ENCODE measurements at places on chromosomes 4 and X.

- no peak for DNase-seq
These were observed 53.9 kb upstream of the TENM3 start for GRCh38 chr4:182189103-182189878.

DNA sequence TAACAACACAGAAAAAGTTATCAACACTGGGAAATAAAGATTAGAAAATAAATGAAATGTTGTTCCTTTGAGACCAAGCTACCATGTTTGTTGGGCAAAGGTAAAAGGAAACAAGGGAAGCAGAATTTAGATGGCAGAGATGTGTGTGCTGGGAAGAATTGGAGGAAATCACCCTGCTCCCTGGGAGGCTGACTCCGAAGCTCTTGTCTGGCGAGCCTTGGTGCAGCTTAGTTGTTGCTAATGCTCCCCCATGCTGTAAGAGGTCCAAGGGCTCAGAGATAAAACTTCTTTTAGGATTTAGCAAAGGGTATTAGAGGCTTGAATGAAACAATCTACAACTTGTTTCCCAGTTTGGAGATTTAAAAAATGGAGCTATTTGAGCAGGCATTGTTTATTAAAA lies 123.8 kb upstream of the DDIT4L start:
- DNase-seq, result no peak

DNA sequence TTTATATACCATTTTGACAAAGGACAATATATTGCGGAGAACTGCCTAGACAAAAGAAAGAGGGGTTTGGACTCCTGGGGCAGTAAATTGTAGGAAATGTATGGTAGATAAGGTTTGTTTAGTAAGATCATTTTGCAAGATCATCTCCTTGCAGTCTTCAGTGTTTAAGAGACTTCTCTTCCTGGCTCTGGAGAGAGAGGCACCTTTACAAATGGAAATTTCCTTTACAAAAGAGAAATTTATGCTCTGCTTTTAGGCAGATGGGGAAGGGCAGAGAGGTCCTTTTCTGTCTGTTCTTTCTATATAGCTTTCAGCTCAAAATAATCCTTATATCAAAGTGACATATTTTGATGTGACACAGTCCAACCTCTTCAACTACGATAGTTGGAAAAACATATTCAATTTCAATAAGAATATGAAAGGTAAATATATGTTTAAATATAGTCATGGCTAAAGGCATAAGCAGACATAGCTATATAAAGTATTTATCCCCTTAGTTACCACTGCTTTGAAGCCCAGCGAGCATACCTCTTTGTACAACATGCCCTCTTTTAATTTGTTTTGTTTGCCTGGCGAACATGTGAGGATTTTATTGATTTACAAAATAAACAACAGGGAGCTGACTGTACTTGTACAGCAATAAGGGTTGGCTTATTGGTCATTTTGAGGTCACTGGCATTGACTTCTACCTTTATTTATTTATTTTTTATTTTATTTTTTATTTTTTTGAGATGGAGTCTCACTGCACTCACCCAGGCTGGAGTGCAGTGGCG lies 65.2 kb downstream of the TRIM2 start:
- no peak for DNase-seq

DNA sequence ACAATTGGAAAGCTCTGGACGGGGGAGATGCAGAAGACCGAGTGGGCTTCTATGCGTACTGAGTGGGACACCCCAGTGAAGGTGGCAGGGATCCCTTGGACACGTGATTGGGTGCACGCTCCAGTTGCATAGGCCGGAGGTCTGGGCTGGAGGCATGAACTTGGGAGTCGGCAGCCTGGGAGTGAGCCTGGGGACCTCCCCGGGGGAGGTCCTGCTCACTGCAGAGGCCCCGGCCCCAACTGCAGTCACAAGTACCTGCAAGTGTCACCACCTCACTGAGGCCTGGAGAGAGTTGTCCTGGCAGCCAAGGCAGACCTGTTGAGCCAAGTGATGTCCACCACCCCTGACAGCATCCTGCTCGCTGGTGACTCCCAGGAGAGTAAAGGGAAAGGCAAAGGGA lies 49.3 kb upstream of the HMX1 start:
- DNase-seq, result no peak

DNA sequence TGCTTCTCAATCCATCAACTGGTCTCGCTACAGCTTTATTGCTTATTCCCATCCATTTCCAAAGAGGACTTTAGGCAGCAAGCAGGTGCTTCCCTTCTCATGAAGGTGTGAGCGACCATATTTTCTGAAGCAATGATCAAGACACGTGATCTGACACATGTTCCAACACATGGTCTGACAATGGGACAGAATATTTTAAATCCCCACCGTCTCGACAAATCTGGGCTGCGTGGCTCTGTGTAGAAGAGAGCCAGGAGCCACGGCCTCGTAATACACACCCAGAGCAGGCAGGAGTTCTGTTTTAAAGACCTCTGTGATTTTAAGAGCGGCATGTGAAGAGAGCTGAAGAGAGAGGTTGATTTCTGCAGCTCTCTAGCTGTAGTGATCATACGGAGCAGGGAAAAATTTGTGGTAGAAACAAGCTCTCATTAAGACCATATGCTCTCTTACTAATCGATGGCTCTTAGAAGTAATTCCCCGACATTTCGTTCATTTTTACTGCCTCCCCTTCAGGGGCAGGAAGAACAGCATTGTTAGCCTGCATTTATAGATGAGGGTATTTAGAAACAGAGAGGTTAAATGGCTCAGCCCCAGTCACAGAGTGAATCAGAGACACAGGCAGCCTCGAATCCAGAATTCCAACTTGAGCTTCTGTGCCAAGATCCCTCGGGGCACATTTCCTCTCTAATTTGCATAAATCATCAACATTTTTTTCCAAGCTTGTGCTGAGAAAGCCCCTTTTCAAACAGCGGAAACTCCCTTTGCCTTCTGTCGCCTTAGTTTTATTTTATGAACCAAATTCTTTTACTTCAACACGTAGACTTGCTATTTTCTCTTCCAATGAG lies 91.0 kb upstream of the BCOR start:
- DNase-seq, result peak; percentile 91

DNA sequence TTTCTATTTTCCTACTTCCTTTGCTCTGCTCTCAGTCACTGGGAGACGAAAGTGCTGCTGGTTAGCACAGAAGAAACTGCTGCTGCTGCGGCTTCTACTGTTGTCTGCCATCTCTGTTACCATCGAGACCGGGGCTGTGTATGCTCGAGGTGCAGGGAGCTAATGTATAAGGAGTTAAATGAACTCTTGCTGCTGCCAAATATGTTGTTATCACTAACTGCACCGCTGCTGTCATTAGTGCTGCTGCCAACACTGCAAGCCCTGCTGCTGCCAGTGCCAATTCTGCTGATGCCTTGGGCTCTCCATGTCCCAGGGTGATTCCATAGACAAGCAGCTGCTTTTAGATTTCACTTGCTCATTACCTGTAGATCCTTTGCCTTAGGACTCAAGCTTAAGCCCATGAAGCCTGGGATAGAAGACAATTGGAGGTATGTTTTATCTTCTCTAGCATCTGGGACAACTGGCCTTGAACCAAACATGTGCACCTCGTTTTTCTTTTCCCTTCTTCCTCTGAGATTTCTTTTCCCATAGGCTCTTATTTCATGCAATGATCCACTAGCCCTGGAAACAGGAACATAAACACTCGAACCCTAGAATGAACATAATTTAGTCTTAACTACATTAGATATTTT lies 107.8 kb downstream of the CCSER1 start:
- no peak for DNase-seq

DNA sequence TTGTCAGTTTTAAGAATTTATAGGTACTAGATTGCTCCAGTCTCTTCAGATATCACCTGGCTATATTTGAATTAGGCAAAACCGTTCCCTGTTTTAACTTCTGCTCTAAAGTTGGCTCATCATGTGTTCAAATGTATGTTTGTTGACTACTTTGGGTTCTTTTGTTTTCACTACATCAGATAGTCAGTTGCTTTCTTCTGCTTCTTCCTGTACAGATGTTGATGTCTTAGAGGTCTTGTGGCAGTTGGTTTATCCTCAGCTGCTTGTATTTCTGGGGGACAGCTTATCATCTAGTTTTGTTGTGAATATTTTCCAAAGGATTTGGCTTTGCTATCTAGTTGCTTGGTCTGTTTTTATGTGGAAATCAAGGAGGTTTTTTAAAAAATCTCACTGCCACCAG lies 28.0 kb downstream of the TBC1D19 start:
- no peak for DNase-seq

DNA sequence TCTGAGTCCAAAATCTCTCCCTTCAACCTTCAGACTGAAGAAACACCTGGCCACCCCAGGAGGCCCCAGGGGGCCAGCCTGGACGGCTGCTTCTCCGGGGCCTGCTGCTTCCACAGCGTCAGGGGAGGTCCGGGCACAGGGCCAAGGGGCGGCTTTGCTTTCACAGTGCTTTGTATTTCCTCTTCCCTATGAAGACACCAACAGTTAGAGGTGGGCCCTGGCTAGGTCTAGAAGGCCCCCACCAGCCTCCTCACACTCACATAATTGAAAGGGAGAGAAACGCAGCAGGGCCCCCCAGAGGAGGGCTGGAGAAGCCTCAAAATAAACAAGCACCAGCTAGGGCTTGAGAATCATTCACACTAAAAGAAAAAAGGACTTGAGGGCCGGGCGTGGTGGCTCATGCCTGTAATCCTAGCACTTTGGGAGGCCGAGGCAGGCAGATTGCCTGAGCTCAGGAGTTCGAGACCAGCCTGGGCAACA lies 17.8 kb downstream of the SCD5 start:
- peak; percentile 50 for DNase-seq

DNA sequence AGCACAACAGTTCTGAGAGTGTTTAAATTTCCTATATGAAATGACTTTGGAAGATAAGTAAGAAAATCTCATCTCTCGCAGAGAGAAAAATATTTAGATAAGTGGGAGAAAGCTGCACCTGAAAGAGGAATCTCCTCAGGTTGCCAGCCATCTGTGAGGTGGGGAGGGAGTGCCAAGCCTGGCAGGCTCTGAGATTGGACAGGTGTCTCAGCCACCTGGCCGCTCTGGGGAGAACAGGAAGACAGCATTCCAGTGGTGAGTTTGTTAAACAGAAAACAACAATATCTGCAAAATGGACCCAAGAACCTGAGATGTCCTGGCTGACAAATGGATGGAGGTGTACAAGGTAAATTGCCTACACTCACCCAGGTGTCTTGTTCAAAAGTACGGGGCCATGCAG lies 31.3 kb downstream of the EMCN start:
- DNase-seq, result no peak

- no peak for DNase-seq
These were observed 131.8 kb upstream of the VCX start for GRCh38 chrX:7711167-7711566.

DNA sequence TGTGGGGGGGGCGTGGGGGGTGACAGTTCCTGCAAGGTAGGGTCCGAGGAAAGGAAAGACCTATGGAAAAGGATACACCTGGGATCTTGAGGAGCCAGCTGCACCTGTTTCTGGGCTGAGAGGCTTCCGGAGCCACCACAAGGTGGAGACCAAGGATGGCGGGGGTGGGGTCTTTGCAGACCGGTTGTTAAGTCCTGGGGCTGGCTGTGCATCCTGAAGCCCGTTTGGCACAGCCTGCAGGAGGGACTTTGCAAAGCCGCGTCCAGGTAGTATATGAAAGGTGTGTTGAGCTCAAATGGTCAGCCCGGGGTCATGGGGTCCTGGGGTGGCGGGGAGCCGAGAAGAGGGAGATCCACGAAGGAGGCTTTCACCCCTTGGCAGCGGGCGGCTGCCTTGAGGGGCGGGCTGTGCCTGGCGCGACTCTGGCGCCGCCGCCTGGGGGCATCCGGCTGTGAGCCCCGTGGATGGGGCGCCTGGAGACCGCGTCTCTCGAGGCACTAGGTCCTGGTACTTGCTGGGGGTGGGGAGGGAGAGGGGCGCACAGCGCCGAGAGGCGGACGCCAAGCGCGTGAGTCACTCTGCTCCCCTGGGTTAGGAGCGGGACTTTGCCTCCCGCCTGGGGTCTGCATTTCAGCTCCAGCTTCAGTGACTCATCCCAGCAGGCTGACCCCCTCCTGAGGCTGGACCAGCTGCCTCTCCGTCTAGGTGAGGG lies 58.2 kb upstream of the DYNLT3 start:
- no peak for DNase-seq

- no peak for DNase-seq
These were observed 8.0 kb upstream of the KCNE5 start for GRCh38 chrX:109632906-109633504.

DNA sequence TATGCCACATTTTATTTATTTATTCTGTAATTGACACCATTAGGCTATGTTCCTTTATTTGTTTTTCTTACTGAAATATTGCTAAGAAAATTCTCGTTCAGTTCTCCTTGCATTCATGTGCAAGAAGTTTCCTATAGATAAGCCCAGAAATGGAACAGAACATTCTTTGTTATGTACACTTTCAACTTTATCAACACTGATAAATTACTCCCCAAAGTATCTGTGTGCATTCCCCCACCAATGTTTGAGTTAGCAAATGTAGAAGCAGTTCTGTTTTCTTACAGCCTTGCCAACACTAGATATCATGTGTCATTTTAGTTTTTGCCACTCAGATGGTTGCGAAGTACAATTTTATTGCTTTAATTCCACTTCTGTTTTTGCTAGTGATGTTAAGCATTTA lies 166.4 kb upstream of the NPY2R start:
- DNase-seq, result no peak

DNA sequence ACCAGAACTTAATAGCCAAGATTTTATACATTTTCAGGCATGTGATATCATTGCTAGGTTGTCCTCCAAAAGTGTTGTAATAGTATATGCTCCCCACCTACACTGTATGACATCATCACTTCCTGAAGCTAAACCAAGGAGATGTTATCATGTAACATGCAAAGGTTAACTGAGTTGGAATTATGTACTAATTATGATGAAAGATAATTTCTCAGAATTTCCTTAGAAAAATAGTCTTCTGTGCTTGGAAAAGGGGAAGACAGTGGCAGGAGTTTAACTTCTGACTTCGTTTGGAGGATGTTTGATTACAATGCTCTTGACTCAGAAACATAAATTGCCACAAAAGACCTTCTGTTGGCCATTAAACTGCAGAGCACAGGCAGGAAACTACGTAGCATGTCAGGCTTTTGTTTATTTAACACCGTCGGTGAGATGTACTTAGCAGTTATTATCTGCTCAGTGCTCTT lies 83.6 kb upstream of the GUCY1A1 start:
- peak; percentile 50 for DNase-seq

DNA sequence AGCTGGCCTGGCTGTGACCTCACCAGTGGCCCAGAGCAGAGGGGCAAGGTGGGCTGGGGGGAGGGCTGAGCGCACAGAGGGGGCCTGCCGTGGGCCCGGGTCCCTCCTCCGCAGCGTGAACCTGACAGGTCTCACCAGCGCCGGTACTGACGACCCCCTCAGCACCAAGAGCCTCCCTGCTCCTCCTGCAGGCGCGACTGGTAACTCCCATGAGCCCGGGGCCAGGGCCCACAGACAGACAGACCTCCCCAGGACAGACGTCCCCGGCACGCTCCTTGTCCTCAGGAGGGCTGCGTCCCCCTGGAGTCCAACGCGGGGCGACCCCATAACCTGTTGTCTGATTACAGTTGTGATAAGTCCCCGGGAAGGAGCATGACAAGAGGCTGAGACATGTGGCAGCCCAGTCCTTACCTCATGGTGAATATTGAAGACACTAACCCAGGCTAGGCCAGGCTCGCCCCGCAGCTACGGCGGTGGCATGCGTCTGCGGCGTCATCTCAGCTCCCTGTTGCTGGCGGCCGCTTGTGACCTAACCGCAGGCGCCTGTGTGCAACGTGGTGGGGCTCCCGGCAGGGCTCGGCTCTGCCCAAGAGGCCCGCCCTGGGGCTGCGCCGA lies 8.5 kb downstream of the AKAP17A start:
- no peak for DNase-seq
